Hematopoietic multipotent progenitor cell treated with erythropoietin and hydrocortisone succinate and interleukin-3 and kit ligand, for 17 days (in vitro differentiated cells): ENCODE measurements at places on chromosomes 4 and X.

DNA sequence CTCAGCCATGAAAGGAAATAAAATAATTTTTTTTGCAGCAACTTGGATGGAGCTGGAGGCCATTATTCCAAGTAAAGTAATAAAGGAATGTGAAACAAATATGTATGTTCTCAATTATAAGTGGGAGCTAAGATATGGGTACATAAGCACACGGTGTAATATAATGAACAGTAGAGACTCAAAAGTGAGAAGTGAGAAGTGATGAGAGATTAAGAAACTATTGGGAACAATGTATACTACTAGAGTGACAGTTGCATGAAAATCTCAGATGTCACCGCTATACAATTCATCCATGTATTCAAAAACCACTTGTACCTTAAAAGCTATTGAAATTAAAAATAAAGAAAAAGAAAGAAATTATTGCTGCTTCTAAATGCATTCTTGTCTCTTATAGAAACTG lies 182.9 kb upstream of the TACR3 start:
- DNase-seq = no peak

DNA sequence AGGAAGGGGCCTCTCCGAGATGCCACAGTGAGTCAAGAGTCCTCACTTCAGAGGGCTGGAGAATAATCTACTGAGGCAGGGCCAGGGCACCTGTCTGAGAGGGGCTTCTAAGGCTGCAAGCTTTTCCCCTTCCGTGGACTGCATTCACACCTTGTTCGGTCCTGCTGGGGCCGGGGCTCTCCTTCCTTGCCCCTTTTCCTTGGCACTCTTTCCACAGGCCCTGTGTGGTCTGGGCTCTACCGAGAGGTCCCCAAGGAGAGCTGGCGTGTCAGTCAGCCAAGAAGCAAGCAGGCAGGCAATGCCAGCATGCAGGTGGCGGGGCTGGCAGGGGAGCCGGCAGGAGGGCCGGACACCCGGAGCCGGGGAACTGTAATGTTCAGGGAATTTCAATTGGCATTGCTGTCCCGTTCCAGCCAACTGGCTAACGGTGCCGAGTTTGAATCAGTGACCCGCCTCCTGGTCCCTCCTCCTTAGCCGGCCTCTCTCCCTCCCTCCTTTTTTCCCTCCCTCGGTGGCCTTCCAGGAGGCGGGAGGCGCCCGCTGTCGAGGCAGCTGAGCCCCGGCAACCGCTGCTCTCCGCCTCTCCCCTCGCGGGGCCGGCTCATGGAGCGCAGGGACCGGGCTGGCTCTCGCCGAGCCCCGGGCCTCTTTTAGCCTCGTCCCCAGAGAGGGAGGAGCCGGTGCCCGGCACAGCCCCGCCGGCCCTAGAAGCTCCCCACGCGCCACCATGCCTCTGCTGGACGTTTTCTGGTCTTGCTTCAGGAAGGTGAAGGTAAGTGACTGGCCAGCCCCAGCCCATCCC lies at the start of gene STARD8:
Gene STARD8 (plus strand): TSS at position 511 of the 802 bp plus-strand sequence. CDS start 217 bp downstream, at position 728.
- no peak for DNase-seq

DNA sequence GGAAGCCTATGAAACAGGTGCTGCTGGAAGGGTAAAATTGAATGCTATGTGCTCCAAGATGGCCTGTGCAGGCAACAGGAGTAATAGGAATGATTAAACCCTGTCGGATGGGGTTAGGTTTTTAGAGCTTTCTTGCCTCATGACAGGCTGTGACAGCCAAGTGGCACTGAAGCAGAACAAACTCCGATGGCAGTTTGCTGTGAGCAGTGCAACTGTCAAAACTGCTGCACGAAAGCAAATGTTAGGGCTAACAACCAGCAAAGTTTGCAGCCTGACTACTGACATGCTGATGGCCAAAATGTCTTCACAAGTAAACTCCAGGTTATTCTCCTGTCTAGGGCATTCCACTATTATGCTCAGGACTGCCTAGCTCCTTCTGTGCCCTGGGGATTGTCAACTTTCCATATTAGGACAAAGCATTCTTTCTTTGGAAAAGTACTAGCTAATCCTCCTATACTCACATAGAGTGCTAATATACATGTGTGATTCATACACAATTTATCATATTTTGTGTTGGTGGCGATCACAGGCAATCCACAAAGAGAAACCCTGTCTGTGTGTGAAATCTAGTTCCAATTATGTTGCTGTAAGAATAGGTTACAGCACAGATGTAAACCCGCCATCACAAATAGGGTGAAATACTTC lies 486.6 kb upstream of the TENM3 start:
- no peak for DNase-seq

DNA sequence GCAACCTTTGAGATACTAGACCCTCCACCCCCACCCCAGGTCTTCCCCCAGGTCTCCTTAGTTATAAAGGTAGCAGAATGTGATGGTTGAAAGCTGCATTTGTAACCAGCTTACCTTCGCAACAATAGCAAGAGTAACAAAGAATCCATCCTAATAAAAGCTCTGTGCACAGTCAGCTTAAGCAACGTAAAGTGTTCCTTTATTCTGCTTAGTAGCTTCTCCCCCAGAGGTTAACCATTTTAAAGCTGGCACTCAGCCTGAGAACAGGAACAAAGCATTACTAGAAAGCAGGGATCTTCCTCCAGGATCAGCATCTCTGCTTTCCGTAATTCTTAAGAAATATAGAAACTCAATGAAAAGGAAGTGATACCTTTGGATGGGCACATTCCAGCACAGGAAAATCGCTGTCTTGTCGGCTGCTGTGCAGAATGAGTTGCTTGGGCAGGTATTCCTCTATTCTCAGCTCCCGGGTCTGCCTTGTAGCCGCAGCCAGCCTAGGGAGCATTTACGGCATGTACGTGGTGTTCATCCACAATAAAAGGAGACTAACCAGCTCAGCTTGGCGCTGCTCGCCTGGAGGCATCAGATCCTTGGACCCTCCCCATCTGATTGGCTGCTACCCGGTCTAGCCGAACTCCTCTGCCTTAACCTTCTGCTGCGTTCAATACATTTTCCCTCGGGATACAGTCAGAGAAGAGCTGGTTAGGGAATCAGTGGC lies 113.0 kb upstream of the TLR3 start:
- DNase-seq = no peak

DNA sequence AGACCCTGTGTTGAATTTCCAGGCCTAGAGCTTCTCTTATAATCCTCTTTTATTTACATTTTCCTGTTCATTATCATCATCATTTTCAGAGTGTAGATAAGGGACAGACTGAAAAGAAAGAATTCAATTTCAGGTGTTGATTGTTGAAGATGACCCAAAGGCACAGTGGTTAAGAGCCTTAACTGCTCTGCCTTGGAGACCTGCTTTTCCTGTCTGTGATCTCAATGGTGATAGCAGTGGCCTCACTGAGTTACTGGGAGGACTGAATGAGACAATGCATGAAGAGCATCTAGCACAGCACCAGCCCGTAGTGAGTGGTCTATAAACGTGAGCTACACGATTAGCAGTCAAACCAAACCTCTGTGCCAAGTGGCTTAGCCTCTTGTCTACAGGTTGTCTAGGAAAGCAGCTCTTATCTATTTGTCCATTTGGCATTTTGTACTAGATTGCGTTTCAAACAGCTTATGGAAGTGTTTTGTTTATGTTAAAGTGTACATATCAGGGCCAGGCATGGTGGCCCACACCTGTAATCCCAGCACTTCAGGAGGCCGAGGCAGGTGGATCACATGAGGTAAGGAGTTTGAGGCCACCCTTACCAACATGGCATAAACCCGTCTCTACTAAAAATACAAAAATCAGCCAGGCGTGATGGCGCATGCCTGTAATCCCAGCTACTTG lies 41.5 kb downstream of the SETD7 start:
- DNase-seq = no peak

- DNase-seq = no peak
Measured at GRCh38 chrX:118853596-118853995, 30.0 kb downstream of the ZCCHC12 start.

GRCh38 chr4:121189326-121190215 lies 25.4 kb upstream of the TNIP3 start:
- no peak for DNase-seq
